Activated CD8-positive, alpha-beta memory T cell treated with anti-CD3 and anti-CD28 coated beads, Interleukin-2, amount 50 U/mL, for 4 hours (primary cell): ENCODE measurements at places on chromosomes 2 and 18.

- DNase-seq = no peak
Observed at GRCh38 chr2:36408198-36408703, 52.7 kb downstream of the CRIM1 start.

DNA sequence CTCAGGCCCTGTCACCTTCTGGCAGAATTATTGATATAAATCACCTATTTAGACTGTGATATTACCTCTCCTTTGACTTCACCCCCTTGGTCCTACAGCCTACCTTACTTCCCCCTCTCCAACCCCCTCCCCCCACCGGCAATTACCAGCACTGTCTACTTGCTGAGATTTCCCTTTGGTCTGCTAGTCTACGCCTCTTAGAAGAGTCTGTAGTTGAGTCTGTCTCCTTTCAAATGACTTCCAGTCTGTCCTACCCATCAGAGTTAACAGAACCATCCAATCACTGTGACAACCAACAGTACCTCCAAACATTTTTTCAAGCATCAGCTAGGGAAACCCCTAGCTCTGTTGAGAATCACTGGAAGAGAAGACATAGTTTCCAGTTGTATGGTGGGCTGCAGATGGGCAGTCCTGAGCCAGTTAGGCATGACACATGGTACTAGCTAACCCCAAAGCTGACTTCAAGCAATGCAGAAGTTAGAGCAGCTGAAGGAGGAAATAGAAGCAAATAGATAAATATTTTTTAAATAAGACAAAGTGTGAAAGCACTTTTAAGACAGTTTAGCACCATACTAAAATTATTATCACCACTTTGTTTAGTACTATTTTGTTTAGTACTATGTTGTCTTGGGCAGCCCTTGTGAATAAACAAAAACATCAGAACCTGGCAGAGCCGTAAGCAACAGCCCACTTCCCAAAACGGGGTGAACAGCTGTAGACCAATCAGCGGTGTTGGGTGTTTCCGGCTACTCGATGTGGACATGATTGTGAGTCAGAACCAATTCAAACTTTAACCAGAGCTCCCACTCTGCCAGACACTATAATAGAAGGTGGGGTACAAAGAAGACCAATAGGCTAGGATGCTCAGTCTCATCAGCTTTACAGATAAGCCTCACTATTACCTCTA is 2.7 kb upstream of the ASNSD1 start:
- no peak for DNase-seq

GRCh38 chr2:209074711-209075110 is 349.1 kb upstream of the MAP2 start:
- no peak for DNase-seq

DNA sequence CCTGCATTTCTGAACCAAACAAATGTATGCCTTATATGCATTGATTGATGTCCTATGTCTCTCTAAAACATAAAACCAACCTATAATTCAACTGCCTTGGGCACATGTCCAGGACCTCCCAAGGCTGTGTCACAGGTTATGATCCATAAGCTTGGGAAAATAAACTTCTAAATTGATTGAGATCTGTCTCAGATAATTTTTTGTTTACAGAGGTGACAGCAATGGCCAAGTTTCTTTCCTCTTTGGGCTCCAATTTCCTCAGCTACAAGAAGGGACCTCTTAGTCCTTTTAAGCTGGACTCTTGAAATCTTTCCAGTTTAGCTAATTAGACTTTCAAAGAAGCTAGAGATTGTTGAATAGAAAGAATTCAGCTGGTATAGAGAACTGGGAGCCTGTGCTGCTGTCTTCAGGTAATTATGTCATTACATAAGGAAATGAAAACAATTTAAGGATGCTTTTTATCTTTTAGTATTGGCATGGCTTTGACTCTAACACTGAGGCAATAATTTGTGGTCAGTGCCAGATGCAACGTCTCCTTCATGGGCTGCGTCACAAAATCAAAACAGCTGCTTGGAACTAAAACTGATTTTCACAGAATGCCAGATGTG is 412.1 kb upstream of the TRIB2 start:
- DNase-seq = no peak

DNA sequence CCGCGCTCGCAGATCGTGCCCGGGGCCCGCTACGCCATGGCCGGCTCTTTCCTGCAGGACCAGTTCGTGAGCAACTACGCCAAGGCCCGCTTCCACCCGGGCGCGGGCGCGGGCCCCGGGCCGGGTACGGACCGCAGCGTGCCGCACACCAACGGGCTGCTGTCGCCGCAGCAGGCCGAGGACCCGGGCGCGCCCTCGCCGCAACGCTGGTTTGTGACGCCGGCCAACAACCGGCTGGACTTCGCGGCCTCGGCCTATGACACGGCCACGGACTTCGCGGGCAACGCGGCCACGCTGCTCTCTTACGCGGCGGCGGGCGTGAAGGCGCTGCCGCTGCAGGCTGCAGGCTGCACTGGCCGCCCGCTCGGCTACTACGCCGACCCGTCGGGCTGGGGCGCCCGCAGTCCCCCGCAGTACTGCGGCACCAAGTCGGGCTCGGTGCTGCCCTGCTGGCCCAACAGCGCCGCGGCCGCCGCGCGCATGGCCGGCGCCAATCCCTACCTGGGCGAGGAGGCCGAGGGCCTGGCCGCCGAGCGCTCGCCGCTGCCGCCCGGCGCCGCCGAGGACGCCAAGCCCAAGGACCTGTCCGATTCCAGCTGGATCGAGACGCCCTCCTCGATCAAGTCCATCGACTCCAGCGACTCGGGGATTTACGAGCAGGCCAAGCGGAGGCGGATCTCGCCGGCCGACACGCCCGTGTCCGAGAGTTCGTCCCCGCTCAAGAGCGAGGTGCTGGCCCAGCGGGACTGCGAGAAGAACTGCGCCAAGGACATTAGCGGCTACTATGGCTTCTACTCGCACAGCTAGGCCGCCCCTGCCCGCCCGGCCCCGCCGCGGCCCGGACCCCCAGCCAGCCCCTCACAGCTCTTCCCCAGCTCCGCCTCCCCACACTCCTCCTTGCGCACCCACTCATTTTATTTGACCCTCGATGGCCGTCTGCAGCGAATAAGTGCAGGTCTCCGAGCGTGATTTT is 7.6 kb downstream of the TBR1 start:
- no peak for DNase-seq

- no peak for DNase-seq
Observed at GRCh38 chr18:25109484-25109883, 242.5 kb downstream of the ZNF521 start.

- no peak for DNase-seq
Observed at GRCh38 chr2:167135706-167136105, 247.4 kb downstream of the XIRP2 start.

DNA sequence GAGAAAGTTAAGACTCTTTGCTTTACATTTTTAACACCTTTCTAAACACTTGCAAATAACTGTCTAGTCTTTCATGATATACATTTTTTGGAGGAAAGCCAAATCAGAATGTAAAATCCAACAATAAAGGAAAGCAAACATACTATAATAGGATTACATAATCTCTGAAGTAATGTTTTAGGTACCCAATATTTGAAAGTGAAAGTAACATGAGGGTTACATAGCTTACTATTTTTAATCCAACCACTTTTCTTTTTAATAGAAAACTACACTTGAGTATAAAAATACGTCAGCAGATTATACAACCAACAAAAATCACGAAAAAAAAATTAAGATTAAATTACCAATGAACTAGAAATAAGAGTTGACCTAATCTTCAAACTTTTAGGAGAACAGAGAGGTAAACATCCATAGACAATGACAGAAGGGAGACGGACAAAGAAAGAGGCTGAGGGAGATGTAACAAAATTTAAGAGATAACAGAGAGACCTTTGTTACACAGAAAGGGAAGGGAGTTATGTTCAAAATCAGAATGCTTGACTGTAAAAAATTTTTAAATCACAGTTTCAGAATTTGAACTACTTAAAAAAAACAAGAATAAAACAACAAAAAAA is 150.0 kb downstream of the IKZF2 start:
- DNase-seq = no peak

- DNase-seq = peak; percentile 77
Observed at GRCh38 chr2:96637385-96638143, 548 bp downstream of the KANSL3 start.

DNA sequence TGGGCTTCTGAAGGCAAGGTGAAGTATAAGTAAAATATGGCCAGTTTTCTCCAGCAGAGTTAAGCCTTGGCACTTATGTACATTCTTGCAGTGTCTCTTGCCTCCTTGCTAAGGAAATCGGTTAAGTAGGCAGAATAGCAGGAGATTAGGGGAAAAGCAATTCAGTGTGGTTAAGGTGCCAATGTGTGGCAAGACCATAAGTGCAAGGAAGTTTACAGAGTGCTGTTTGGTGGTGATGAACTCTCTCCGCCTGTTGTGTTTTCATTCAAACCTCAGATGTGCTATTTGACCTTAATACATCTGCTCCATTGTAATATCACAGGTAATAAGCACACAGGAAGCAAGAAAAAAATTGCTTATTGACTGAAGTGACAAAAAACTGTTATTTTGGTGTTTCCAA is 156.1 kb downstream of the MGAT5 start:
- DNase-seq = no peak

DNA sequence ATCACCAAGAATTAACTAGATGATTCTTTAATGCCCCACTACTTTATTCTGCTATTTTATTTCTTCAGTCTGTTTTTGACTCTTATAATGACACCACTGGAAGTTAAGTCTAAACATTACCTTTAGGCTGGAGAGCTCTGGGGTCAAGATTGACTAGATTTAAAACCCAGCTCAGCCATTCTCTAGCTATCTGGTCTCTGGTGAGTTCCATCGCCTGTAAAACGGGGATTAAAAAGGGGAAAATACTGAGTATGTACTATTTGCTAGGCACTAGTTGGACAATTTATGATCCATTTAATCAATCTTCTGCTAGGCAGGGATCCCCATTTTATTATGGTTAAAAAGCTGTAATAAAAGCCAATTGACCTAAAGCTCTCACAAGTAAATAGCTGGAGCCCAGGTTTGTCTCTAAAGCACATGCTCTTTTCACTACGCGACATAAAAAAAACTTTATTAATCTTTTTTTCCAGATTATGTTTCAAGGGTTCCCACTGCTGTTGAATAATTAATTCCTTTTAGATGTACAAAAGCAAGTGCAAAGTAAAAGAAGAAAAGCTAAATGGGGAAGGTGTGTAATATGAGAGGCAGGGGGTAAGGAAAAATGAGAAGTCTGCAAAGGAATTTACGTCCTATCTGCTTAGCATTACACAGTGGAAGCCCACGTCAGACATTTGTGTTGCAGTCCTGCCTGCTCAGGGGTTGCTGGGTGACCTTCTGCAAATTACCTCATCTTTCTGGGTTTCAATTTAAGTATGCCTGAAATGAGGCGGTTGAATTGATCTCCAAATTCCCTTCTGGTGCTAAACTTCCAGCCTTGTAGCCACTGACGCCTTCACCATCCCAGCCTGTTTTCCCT is 918 bp upstream of the NABP1 start:
- peak; percentile 40 for DNase-seq

GRCh38 chr2:609881-610280 is 67.3 kb downstream of the TMEM18 start:
- DNase-seq = no peak

DNA sequence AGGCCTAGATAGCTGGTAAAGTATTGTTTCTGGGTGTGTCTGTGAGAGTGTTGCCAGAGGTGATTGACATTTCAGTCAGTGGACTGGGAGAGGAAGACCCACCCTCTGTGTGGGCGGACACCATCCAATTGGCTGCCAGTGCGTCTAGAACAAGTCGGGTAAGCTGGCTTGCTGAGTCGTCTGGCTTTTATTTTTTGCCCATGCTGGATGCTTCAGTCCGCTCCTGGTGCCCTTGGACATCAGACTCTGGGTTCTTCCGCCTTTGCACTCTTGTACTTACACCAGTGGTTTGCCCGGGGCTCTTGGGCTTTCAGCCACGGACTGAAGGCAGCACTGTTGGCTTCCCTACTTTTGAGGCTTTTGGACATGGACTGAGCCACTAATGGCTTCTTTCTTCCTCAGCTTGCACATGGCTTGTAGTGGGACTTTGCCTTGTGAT is 24.3 kb downstream of the DIS3L2 start:
- DNase-seq = no peak

GRCh38 chr18:59311631-59312030 is 6.8 kb downstream of the CPLX4 start:
- no peak for DNase-seq

DNA sequence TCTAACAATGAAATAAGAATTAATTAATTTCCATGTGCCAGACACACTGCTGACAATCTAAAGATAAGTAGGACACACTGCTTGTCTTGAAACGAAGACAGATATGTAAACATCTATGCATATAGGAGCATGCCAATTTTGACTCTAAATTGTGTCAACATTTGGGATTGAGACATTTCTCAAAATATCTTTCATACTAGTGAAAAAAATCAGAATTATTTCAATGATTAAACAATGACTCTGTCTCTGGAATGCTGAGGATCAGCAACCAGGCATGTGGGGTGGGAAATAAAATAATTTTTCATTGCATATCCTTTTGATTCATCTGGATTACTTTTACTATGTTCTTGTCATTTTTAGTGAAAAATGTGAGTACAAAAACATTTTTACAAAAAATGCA is 262.6 kb upstream of the SYT4 start:
- no peak for DNase-seq

GRCh38 chr2:233303252-233303651 is 4.4 kb upstream of the SAG start:
- DNase-seq = no peak

- DNase-seq = no peak
Observed at GRCh38 chr2:122168799-122169198, 413.3 kb downstream of the TSN start.

GRCh38 chr18:36179562-36180355 is 7.5 kb upstream of the MOCOS start:
- no peak for DNase-seq

DNA sequence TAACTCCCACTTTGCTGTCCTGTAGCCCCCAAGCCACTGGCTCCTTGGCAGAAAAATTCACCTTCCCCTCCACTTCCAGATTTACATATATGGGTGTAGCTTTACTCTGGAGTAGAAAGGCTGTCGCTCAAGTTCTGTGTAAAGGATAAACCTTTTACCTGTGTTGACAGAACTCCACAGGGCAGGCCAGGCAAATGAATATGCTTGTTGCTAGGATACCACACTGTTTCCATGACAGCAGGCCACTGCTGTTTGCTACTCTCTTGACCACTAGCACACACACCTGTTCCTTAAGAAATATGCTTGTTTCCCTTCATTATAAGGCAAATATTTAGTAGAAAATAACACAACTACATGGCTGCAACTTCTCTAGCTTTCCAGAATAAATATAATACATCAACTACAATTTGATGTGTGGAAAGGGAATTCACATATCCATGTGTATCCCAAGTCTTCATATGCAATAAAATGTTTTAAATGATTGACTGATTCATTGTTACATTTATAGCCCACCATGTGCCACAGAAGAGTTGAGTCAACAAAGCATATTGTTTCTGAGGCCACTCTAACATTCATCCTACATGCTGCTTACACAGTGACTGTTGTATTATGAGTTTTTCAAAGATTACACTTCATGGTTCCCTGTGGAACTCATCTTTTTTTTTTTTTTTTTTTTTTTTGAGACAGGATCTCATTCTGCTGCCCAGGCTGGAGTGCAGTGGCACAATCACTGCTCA is 56.2 kb upstream of the ROCK1 start:
- no peak for DNase-seq
